Substantia nigra (tissue), 51 donors: ENCODE measurements at places on chromosomes 16 and 17.

DNA sequence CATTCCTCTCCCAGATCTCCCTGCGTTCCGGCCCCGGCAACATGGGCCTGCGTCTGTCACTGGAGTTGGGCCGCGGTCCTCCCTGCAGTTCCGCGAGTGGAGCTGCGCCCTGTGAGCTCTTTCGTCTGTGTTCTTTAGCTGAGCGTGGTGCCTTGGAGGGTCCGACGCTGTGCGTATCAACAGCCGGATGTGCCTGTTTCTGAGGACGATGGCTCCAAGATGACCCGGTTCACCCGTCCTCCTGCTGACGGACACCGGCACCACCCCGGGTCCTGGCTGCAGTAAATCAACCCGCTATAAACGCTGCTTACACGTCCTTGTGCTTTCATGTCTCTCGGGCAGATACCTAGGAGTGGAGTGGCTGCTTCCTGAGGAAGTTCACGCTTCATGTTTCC is 44.8 kb upstream of the GNG13 start:
- no peak for DNase-seq

DNA sequence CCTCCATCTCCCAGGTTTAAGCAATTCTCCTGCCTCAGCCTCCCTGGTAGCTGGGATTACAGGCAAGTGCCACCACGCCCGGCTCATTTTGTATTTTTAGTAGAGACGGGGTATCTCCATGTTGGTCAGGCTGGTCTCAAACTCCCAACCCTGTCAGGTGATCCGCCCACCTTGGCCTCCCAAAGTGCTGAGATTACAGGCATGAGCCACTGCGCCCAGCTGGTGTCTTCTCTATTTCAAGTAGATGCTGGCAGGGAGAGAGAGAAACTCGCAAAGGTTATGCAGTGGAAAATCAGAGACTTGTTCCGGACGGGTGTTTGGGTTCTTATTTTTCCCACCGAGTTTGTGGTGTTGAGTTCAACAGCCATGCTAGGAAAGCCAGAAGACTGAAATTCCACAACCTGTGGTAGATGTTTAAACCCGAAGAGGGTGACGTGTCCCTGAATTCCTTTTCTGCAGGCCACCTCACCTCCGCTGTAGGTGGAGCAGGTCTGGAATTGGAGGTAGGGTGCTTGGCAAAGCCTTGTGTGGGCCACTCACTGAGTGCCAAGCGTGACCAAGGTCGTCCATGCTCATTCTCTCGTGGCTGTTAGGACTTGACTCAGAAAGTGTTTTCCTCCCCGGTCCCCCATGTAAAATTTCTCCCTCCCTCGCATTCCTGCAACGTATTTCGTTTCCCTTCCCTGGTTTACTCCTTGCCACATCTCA is 7.3 kb upstream of the ZDHHC7 start:
- DNase-seq: no peak

DNA sequence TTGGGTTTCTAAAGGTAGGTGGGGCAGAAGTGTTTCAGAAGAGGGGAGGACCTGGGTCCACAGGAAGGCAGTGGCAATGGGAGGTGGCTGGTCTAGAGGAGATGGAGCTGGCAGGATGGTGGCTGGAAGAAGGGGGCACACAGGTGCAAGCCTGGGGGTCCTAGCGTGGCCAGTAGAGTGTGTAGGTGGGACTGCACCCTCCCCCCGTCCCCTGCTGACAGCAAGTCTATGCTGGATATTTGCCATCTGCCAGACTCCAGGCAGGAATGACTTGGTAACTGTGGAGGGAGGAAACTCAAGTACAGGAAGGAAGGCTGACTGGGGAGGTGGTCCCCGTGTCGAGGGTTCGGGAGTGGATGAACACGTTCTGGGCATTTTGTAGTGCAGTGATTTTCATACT is 8.6 kb downstream of the MED9 start:
- DNase-seq: no peak

- DNase-seq: no peak
Observed at GRCh38 chr16:12900599-12901203, 697 bp upstream of the SHISA9 start.

- DNase-seq: peak; percentile 39
Observed at GRCh38 chr16:57284209-57284951, at the start of gene PLLP. PLLP (minus strand) TSS chr16:57284672; CDS start chr16:57284540, 132 bp downstream.

DNA sequence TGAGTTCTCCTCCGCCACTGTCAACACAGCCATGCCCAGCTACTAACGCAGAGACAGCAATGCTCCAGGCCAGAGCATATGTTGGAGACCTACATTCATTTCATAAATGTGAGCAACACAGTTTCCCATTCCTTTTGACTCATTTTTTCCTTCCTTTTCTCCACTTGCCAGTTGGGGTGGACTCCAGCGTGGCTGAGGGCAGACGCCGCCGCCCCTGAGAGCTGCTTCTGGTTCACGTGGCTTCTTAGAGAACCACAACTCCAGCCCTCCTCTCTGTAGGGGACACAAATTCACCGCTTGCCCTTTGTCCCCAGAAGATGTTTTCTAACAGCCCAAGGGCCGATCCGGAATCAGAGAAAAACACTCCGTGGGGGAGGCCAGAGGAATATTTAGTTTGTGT is 45.8 kb upstream of the ZCCHC14 start:
- no peak for DNase-seq

- no peak for DNase-seq
Observed at GRCh38 chr16:56780646-56781045, 50.7 kb downstream of the NUP93 start.

DNA sequence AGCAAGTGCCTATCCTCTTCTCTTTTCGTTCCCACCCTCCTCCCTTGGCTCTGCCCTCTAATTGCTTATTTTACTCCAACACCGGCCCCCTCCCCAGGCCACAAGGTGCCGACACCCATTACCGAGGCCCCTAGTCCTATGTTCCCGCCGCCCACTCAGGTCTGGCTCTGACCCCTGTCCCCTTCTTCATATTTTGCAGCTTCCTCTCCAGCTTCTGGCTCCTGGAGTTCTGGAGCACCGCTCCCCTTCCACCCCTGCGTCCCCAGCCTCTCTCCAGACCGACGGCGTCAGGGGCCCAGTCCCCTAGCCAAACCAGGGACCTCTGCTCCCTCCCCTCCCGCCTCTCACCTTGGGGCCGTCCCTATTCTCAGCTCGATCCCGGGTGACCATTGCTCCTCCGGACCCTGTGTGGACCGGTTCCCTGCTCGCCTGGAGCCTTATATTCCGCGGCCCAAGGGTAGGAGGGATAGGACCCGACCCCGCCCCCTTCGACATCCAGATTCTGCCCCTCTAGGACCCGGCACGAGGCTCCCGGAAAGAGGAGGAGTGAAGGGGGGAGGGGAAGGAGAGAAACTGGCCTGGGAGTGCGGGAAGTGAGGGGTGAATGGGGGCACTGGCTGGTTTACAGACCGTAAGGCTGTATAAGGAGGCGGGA is at the start of gene HES7:
Gene HES7, minus strand, starts transcription at position 412 of the 655 bp plus-strand sequence. Its CDS starts 22 bp downstream, at position 390.
- no peak for DNase-seq

- no peak for DNase-seq
Observed at GRCh38 chr16:57988929-57989328, 11.5 kb downstream of the ZNF319 start.

- no peak for DNase-seq
Observed at GRCh38 chr17:78019976-78020716, 61.6 kb downstream of the TNRC6C start.

DNA sequence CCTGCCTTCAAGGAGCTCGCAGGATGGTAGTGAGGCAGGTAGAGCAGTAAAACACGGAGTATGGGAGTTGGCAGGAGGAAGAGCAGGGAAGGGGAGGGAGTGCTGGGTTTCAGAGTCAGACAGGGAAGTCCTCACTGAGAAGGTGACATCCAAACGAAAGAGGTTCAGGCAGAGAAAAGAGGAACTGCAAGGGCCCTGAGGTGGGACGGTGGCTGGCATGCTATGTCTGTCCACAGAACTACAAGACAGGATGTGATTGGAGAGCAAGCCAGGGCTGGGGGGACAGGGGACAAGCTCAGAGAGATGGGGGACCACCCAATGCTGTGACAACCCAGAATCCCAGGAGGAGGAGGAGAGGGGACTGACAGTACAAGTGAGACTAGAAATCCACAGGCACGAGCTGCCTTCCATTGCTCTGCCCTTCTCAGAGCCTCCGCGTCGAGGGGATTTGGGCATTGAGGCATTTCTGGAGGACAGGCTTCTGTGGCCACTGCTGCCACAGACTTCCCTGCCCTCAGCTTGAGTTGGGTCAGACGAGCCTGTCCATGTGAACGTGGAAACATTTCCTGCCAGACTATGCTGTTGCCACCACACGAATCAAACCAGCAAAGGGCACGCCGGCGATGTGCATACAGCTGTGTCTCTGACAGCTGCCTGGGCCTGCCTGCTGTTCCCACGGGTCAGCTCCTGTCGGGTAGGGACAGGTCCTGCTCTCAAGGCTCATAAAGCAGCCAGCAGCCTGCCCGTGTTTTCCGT is 100.1 kb downstream of the RAB11FIP4 start:
- DNase-seq: no peak

- DNase-seq: no peak
Observed at GRCh38 chr16:82833378-82833993, 206.7 kb downstream of the CDH13 start.
